ENCODE measurements at places on chromosomes 13 and 19.

DNA sequence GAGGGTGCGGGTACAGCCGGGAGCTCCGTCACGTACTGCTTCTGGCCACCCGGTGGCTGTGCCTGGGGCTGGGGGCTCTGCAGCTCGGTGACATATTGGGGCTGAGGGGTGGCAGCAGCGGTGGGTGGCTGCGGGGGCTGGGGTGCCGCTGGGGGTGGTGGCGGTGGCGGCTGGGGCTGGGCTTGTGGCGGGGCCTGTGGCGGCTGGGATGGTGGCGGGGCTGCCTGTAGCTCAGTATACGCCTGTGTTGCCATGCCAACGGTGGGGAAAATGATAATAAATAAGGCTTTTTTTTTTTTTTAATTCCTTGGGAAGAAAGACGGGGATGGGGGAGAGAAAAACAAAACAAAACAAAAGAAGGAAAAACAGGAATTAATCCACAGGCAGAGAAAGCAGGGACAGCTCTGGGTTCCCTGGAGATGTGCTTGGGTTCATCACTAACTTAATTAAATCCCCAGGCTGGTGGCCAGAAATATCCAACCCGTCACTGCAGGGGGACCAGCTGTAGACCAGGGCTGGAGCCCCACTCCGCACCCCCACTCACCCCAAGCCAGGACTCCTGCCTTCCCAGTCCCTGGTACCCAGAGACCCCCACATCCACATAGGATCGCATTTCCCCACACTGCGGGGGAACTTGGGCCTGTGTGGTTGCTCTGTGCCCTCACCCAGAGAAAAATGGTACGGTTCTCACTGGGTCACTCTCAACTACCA lies 12.4 kb downstream of the RFX1 start:
- no peak for DNase-seq

GRCh38 chr19:47100290-47100689 lies 13.3 kb downstream of the ZC3H4 start:
- no peak for DNase-seq

- DNase-seq, result no peak
Observed at GRCh38 chr19:52734331-52734892, 432 bp downstream of the ZNF611 start.

GRCh38 chr13:46778890-46779289 lies 18.1 kb downstream of the ESD start:
- no peak for DNase-seq

DNA sequence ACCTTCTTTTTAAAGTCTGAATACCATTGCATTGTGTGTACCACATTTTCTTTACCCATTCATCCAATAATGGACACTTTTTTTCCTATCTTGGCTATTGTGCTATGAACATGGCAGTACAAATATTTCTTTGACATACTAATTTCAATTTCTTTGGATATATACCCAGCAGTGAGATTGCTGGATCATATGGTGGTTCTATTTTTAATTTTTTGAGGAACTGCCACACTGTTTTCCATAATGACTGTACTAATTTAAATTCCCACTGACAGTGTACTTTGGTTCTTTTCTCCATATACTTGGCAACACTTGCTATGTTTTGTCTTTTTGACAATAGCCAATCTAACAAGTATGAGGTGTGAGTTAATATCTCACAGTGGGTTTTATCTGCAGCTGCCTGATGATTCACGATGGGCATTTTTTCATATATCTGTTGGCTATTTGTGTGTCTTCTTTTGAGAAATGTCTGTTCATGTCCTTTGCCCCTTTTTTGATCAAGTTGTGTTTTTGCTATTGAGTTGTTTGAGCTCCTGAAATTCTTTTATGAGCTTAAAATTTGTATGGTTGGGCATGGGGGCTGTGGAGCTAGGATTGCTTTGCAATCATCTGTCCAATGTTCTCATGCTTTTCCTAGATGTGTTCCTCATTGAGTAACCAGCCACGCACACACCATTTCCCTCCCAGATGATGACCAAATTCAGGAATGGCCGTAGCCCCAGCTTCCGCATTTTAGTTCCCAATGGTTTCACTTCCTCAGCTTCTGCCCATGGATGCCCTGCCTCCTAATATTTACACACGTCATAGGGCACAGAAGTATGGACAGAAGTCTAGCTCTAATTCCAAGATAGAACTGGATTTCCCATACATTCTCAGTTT lies 380.0 kb upstream of the SGCG start:
- no peak for DNase-seq

GRCh38 chr13:25118378-25118905 lies 22.5 kb downstream of the PABPC3 start:
- DNase-seq, result no peak

- no peak for DNase-seq
Observed at GRCh38 chr19:29372921-29373797, 152.6 kb upstream of the VSTM2B start.

GRCh38 chr13:112118451-112119064 lies 51.6 kb downstream of the SOX1 start:
- DNase-seq, result no peak

DNA sequence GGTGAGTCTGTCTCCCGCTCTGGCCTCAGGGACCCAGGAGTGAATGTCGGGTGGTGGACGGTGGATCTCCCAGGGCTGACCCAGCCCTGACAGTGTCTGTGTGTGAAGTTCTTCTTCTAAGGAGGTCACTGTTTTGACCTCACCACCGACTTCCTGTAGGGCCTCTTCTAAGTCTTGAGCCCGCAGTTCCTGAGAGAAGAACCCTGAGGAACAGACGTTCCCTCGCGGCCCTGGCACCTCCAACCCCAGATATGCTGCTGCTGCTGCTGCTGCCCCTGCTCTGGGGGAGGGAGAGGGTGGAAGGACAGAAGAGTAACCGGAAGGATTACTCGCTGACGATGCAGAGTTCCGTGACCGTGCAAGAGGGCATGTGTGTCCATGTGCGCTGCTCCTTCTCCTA lies at the start of gene SIGLEC7:
Gene SIGLEC7 (plus strand): TSS at position 183 of the 400 bp plus-strand sequence. CDS start 69 bp downstream, at position 252.
- no peak for DNase-seq

DNA sequence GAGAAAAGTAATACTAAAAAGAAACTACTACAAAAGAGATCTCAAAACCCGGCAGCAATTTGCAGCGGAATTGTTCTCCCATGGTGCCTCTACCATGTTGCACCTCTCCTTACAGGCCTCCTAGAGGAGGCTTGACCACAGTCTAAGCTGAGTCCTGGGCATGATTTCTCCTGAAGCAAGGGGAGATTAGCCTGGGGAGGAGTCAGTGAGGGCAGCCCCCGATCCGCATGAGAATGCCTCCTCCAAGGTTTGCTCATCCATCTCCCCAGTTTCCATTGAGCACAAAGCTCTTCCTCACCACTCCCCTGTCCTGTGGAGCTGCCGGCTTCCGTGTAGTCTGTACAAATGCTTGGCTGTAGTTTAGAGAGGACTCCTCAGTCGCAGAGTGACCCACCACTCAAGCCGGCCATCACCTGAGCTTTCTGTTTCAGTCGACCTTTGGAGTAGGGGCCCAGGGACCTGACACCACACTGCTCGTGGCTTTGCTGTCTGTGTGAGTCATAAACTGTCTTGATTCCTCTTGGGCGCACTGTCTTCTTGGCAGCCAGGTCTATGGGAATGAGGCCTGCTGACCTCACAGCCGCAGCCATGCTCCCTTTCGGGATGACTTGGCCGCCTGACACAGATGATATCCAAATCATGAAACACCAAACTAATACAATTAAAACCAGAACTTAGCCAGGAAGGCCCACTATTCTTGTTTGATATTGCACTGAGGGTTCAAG lies 72.3 kb downstream of the C1QTNF9 start:
- no peak for DNase-seq

DNA sequence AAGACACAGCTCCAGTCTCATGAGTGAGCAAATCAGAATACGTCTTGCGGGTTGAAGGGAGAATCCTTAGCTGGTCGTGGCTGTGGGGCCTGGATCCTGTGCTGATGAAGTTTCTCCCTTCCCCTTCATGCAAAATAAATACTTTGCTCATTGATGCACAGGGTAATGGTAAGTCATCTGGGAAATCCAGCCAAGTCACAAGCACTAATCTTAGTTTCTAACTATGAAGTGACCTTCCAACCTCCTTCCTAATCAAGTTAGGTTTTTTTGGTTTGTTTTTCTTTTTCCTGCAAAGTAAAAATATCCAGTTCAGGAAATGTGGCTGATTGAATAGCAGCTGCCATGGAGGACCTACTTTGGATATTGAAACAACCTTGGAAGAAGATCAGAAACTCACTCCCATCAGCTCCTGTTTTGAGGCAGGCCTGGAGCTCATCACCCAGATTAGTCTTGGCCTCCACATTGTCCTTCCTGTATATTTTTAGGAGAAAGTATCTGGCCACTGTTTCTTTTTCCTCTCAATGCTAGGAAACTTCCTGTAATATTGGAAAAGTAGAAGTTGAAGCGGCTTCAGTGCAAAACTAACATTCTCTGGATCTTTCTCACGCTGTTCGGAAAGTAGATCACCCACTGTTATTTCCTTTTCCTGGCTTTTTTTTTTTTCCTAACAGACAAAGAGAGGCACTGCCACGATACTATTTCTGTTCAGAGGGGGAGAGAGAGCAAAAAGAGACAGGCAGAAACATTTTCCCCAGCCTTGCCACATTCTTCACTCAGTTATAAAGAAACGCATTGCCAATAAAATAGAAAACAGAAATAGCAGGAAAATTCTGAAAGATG lies 12.3 kb upstream of the ARL11 start:
- no peak for DNase-seq

- DNase-seq, result no peak
Observed at GRCh38 chr19:38805180-38805579, 7.6 kb downstream of the LGALS4 start.

DNA sequence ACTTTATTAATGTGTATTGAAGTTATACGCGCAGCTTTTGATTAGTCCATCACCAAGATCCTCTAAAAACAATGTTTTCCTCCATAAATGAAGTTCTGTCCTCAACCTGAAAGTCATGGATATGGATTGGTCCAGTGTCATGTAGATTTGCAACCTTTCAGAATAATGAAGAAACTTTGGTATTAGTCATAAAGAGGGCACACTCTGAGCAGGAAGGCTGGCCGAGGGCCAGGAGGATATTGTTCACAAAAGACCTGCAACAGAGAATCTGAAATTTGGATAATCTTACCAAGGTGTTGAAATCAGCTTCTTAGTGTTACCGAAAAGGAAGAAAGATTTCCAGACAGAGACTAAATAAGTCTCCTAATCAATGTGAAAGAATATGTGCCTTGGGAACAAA lies 20.7 kb downstream of the CLDN10 start:
- DNase-seq, result no peak

GRCh38 chr19:41220811-41221210 lies 1.8 kb downstream of the AXL start:
- DNase-seq, result no peak

Measured in T47D (cell line).